Activated naive CD4-positive, alpha-beta T cell (primary cell): ENCODE measurements at places on chromosomes 3 and 15.

- DNase-seq: no peak
These were observed 168.5 kb upstream of the STT3B start for GRCh38 chr3:31364188-31364587.

GRCh38 chr3:99624496-99625236 lies 13.7 kb upstream of the COL8A1 start:
- DNase-seq: no peak

DNA sequence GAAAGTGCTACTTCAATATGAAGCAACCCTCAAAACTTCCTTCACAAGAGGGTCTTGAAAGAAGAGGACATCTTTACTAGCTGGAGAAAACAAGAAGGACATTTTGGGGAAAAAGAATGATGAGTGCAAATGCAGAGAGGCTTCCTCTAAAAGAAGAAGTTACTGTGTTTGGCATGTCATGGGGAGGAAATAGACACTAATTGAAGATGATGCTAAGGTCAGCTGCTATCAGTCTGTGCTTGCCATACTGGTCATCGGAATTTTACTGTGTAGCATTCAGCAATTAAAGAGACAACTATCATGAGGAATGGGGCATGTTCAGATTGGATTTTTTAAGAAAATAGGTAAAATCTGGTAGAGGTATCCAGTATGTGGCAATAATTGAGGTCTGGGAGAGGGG lies 60.0 kb downstream of the THRB start:
- no peak for DNase-seq

DNA sequence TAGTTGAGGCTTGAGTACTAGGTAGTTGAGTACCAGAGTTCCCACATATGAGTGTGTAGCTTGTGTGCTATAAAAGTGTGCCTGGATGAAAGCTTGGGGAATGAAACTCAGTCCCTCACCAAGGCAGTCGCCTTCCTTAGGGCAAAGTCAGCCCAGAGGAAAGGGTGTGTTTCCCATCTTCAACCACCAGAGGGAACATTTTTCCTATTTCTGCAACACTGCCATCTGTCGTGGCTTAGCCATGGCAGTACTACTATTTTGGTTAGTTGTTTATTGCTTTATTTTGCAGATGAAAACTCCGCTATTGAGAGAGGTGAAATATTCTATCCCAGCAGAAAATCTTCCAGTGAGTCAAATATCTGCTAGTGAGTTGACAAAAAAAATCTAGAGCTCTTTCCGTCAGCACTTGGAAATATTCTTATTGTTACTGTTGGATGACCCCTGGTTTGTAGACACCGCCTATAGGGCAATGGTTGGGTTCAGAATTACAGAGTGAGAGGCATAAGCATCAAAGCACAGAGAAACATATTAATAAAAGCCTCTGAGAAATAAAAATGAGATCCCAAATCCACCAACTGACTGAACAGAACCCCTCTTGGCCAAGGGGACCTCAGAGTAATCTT lies 239.9 kb downstream of the CPNE4 start:
- DNase-seq: no peak

GRCh38 chr3:13077431-13078162 lies 4.4 kb upstream of the IQSEC1 start:
- DNase-seq: no peak

- no peak for DNase-seq
These were observed 678.1 kb upstream of the DPPA4 start for GRCh38 chr3:110015231-110015963.

DNA sequence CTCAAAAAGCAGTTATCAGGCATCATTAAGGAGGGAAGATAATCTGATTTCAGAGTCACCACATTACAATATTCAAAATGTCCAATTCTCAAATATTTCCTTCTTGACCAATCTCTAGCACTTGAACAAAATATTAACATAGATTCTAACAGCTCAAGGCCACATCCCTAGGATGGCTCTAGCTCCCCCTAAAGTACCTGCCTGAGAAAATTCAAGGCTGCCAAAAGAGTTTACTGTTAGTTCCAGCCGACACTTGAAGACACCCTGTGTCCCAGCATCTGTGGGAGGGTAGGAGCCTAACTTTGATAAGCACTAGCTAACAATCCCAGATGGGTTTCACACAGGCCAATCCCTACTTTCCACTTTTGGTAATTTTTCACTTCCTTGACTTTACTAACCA lies 10.4 kb downstream of the NSMCE3 start:
- no peak for DNase-seq

GRCh38 chr3:45596290-45596791 lies 1.8 kb downstream of the LIMD1 start:
- DNase-seq: no peak

GRCh38 chr15:65379986-65380385 lies 2.2 kb upstream of the IGDCC3 start:
- no peak for DNase-seq

DNA sequence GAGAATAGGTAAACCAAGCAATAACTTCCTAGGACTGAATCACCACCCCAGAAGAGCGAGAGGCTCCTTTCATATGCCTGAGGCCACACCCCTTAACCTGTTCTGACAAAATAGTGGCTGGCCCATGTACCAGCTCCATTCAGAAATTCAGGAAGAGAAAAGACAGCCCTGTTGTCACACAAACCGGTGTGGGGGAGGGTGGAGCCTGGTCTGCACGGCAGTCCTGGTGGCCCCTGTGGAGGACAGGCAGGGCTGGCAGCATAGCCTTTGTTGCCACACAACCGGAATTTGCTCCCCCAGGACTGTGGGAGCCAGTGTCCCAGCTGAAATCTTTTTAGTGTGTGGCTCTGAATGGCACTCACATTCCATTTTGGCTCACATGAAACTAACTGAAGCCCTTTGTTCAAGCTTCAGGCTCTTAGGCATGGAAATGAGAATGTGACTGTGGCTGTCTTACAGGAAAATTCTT lies 23.8 kb downstream of the RLBP1 start:
- DNase-seq: no peak

GRCh38 chr3:141100531-141101320 lies 49.6 kb downstream of the SPSB4 start:
- no peak for DNase-seq

DNA sequence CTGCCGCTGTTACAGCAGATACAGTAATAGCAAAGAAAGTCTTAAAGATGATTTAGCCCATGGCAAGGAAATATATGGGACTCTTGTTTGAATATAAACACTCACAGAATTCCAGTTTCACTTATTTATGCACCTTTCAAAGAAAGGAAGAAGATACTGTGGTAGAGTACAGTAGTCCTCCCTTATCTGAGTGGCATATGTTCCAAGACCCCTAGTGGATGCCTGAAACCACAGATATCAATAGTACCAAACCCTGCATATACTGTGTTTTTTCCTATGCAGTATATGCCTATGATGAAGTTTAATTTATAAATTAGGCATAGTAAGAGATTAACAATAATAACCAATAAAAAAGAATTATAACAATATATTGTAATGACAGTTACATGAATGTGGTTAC lies 8.2 kb downstream of the MAP2K1 start:
- no peak for DNase-seq

GRCh38 chr3:155426524-155427230 lies 133.2 kb upstream of the STRIT1 start:
- DNase-seq: no peak

DNA sequence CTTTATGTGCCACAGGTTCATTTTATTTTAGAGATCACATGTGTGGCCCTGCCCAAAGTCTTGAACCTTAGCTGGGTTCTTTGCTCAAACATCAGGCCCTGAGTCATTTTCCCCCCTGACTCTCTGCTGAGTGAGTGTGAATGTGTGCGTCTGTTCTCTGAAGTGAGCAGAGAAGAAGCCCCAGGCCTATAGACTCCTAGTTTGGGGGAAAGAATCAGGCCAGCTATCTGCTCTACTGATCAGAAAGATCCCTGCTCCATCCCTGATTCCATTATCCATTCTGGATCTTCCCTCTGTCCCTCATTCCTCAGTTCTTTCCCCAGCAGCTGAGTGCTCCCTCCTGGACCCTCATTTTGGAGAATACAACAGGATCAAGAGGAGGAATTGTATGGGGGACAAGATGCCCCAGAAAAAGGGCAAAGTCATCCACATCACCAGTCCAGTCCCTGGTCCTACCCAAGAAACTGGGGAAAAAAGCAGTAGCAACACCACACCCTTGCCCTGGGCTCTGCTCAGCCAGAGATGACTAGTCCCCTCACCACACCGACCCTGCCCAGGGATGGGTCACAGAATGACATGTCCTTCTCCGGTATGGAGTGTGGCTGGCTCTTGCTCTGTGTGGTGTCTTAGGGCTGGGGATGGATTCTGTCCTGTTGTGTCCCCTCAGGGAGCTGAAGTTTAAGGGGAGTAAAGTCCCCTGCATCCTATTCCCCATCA lies 3.2 kb downstream of the DUOX1 start:
- no peak for DNase-seq

- no peak for DNase-seq
These were observed 130.0 kb upstream of the SLC2A2 start for GRCh38 chr3:171156401-171157010.

DNA sequence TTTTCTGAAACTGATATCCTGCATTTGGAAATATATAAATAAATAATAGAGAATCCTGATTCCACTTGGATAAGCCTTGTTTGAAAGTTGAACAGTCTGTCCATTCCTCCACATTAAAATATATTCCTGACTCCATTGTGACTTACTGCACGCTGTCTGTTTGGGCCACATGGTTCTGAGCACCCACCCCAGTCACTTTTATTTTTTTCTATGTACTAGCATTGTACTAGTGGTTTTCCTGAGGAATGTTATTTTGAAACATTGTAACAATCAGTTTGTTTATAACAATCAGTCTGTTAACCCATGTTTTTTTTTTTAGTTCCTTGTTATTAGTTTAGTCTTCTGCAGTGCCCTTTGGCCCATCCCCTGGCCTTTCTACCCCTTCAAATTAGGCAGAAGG lies 87.4 kb upstream of the CCNL1 start:
- DNase-seq: no peak

- no peak for DNase-seq
These were observed 675.1 kb downstream of the SQOR start for GRCh38 chr15:46309914-46310313.

DNA sequence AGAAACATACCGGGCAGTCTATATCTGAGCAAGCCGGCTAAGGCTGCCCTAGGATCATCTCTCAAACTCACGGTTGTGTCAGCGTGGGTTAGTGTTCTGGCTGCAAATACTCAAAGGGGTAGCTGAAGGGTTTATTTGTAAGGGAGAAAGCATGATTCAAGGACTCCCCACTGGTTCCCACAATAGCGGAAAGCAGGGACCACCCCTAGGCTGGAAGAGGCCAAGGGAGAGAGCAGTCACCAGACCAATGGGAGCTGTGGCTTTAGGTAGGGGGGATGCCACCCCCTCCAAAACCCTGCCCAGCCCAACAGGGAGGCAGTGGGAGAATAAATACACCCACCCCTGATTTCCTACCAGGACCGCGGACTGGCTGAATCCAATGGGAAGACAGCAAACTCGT lies 7.3 kb upstream of the LMCD1 start:
- no peak for DNase-seq

DNA sequence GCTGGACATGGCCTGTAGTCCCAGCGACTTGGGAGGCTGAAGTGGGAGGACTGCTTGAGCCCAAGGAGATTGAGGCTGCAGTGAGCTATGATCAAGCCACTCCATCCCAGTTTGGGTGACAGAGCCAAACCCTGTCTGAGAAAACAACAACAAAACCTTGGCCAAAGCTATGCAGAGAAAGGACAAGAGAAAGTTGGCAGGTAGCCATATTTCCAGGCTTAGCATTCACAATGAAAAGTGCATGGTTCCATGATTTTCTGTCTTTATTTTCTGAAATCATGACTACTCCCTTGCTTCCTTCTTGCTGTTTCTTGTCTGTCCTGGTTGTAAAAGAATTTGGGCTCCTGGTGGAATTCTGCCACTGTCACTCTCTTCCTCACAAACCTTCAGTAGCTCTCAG lies 284.6 kb upstream of the C2CD4B start:
- DNase-seq: no peak

GRCh38 chr15:57675481-57676181 lies 30.9 kb upstream of the POLR2M start:
- no peak for DNase-seq

GRCh38 chr3:76345878-76346277 lies 560.5 kb upstream of the ZNF717 start:
- no peak for DNase-seq

DNA sequence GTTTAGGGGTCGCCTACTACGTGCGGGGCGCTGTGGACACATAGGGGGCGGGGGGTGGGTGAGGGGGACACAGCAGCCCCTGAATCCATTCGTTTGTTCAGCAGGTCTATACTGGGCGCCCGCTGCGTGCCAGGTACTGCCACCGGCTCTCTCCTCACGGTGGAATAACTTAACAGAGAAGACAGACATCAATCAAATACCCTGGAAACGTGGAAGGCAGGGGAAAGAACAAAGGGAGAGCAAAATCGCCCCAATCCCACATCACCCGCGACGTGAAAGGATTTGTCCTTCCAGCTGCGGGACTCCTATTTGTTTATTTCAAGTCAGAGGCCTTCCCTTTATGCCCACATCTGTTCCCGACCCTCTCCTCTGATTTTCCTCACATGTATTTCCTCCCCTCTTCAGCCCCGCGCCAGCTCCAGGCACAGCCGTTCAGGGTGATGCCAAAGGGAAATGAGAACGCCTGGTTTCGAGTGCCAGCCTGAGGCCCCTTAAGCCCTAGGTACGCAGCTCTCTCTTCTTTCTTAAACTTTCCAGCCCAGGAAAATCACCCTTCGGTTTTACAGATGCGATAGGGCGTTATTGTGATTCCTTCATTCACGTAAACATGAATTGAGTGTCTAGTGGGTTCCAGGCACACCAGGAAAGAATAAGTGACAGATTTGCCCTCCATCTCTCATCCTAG lies 726 bp upstream of the PROK2 start:
- no peak for DNase-seq

GRCh38 chr3:171873580-171873979 lies 30.4 kb downstream of the TMEM212 start:
- DNase-seq: no peak

DNA sequence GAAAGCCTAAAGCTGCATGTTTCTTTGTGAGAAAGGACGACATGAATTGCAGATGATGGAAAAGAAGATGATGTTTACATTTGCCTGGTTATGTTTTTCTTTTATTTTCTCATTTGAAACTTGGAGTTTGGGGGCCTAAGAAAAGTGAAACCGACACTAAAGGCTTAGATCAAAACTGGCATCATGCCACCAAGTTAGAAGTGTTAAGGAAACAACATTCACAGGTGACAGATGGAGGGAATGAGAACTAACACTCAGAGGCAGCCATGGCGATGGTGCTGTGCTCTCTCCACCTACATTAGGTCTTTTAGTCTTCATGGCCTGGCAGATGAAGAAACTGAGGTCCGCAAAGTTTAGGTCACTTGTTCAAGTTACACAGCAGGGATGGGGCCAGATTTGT lies 923.6 kb downstream of the TUSC7 start:
- DNase-seq: no peak

DNA sequence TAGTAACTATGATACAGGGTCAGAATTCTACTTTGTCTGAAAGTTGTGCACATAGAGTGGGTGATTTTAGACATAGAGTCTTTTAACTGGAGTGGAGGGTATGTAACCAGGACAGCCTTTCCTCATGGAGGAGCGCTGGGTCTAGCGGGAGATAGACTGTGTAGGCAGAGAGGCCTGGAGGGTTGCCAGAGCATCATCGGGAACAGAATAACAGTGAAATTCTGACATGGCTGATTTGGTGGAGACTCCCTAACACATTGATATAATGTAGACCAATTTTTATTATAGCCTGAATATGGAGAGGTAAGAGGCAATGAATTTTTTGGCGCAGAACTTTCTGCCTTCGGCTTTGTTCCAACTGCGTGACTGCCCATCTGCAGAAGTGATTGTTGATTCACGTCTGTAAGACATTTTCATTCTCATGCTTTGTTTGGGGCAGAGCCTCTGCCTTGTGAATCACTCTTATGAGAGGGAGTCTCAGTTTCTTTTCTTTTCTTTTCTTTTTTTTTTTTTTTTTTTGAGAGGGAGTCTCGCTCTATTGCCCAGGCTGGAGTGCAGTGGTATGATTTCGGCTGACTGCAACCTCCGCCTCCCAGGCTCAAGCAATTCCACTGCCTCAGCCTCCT lies 16.0 kb downstream of the LPP start:
- no peak for DNase-seq
